ENCODE measurements at places on chromosomes 12 and 14.

- DNase-seq, result no peak
These were observed 1.6 kb upstream of the TXNRD1 start for GRCh38 chr12:104213952-104214351.

DNA sequence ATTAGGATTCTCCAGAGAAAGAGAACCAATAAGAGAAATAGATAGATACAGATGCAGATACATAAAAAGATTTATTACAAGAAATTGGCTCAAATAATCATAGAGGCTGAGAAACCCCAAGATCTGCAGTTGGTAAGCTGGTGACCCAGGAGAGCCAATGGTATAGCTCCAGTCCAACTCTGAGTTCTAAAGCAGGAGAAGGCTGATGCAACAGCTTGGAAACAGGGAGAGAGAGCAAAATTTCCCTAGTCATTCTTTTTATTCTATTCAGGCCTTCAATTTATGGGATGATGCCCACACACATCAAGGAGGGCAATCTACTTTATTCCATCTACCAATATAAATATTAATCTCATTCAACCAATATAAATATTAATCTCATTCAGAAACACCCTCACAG is 218.2 kb downstream of the PRKD1 start:
- no peak for DNase-seq

DNA sequence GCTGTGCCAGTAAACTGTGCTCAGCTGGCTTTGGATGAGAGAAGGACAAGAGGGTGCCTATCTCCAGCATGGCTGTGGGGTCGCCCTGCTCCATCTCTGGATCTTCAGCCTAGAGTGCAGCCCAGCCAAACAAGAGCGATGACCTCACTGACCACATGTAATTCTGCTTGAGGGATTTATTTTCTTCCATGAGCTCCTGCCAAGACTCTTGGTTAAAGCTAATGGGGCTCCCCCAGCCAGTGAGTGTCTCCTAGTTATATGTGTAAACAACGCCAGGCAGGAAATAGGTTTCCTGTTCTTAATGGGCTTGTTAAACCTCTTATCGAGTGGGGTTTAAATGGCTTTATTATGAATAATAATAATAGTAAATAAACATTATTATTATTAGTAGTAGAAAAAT is 397.2 kb downstream of the NRXN3 start:
- no peak for DNase-seq

- DNase-seq, result no peak
These were observed 31.7 kb downstream of the TNFAIP2 start for GRCh38 chr14:103155010-103155409.

DNA sequence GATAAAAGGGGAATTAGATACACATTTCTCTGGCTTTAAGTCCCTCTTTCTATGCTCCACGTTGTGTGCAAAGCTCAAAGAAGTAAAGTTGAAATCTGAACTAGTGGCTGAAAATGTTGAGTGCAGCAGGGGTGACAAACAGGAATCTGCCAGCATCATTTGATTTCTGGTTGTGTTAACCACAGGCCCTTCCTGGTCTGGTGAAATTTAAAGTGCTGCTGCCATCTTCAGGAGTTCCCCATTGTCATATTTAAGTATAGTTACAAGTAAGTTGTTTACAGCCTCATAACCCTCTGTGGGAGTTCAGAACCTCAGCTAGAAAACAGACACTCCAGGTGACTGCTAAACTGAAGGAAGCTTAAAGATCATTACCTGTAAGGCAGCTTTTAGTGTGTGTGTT is 90.9 kb upstream of the CCDC196 start:
- no peak for DNase-seq

DNA sequence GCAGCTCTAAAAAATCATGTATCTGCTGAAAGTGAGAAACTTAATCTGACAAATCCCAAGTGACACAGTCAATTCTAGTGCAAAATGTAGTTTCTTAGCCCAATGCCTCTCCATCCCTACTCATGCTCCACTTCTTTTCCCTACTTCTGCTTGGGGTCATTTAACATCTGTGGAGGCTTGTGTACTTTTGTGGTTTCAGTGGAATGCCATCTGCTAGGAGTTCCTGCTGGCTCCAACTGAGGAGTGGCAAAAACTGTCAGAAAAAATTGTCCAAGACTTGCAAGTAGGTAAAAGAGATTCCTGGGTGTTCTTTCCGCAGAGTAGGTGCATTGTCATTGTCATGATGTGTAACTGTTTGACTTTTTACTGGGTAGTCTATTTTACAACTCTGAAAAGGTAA is 12.5 kb upstream of the AVPR1A start:
- no peak for DNase-seq
